ENCODE measurements at places on chromosomes 4 and X. TPM values are rescaled to one million over a fixed set of nuclear protein-coding genes. Genes with fewer than 3 reads are reported as not detected.

Gene PRICKLE3
- polyA plus RNA-seq = 4.8 TPM

Gene CXCL6
- 1.5 TPM for polyA plus RNA-seq

DNA sequence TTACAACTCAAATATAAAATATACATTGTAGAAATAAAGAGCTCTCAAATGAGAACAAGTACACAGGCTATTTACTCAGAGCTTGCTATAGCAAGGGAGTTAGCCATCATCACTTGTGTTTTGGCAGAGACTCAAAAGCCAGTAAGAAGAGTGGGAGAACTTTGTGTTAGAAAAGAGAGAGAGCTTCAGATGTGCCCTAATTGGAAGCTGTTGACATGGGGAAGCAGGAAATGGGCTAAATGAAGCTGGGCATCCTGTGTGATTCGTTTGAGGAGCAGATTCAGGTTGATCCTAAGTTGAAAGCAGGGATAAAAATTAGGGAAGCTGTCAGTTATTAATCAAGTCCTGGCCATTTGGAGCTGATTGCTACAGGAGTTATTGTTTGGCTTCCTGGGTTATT lies 207.4 kb upstream of the MAOA start:
- DNase-seq = no peak

- DNase-seq = no peak
Observed at GRCh38 chr4:183503497-183504063, 1.3 kb upstream of the ING2 start.

- no peak for DNase-seq
Observed at GRCh38 chr4:166655231-166655630, 579.1 kb downstream of the SPOCK3 start.

GRCh38 chr4:77776182-77777134 lies 42.7 kb downstream of the CNOT6L start:
- DNase-seq = no peak

Gene PRDM8
- polyA plus RNA-seq = 1.2 TPM

- DNase-seq = no peak
Observed at GRCh38 chr4:101200561-101200960, 146.8 kb downstream of the PPP3CA start.

- DNase-seq = no peak
Observed at GRCh38 chr4:142840516-142841123, 5.5 kb downstream of the INPP4B start.

DNA sequence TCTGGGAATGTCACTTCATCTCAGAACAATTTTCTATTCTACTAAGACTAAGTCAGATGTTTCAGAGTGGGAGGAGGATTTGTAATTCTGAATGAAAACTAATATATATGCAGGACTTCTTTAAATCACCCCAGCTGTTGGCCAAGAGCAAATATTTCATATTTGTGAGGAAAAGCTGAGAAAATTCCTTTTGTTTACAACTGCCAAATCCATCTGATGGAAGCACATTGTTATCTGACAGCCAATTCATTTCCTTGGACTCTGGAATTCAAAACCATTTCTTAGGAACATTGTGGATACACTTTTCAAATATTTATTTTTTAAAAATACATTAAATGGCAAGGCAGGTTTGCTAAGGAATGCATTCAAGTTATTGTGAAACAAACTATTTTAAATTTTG lies 8.0 kb downstream of the SLIT2 start:
- DNase-seq = no peak

Gene SOX3
- polyA plus RNA-seq = not detected

- DNase-seq = no peak
Observed at GRCh38 chrX:93419642-93420041, 253.7 kb downstream of the NAP1L3 start.

Gene SRPX
- 37.2 TPM for polyA plus RNA-seq

DNA sequence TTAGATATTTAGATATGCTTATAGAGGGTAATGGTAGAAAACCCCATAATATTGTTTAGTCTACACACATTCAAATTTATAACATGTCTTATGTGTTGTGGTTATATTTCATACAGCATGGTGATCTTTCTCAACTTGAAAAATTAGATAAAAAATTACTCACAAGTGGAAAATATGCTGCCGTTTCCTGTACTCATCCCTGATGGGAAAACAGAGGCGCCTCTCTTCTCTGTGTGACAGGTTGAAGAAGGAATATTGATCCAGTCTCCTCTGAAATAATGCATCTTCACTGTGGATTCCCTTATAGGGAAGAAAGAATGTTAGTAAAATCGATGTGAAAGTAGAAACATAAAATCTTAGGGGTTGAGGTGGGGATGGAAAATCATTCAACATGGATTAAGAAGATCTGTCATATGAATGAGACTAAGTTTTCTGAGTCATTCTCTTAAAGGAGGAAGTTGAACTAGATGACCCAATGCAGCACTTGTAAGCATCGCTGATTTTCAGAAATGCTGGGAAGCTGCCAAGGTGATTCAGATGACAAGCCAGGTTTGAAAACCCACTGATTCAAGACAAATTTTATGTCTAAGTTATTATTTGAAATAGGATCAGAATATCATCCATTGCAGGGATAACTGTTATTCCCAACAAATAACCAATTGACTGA lies 70.7 kb downstream of the ANKRD50 start:
- no peak for DNase-seq

DNA sequence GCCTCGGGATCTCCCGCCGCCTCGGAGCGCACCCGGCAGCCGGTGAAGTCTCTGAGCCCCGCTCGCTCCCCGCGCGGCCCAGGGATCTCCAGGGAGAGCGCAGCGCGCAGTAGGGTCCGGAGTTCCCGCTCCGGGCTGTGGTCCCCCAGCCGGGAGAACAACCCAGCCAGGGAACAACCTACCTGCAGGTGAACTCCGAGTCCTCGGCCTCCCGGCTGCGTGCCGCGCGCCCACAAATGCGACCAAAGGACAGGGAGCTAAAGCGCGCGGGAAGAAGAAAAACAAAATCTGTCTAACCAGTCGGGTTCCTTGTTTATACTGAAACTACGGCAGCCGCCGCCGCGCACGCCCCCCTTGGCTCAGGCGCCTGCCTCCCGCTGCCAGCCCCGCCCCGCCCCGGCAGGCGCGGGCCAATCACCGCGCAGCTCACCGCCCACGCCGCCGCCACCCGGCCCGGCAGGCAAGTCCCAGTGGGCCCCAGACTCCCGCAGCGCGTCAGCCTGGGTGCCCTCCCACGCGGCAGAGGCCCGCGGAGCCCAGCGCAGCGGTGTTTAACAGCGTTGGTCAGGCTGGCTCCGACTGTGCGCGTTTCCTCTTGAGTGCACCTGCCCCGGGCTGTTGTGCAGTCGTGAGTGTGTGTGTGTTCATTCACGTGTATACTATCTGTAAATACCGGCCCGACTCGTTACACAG lies at the start of gene RASGEF1B:
Gene RASGEF1B (minus strand): TSS at position 320 of the 693 bp plus-strand sequence. CDS start 12,399 bp downstream, outside the sequence.
- peak; percentile 93 for DNase-seq

Gene ATP11C
- 4.2 TPM for polyA plus RNA-seq

DNA sequence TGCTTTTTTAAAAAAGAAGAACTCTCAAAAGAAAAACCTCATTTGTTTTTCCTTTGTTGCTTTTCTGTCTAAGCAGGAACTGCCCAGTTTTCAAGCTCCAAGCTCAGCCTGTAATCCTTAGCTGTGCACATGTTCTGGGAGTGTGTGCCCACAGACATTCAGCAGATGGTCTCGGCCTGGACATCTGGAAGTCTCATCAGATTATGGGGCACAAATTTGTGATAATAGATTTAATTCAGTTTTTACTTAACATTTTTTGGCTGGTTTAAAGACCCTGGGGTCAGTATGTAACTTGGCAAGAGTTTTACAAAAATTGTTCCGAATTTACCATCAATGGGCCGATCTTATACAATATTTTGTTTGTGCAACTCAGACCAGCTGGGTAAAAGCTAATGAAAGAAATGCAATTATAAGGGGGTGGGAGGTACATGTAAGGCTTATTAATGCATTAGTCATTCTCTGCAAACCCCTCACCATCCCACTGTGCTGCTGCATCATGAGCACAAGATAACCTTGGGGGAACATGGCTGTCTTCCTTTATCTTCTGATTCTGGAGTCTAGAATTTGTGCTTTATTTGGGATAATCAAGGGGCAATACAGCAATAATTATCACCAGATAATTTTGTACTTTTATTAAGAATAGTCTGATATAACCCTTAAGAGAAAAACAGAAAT lies 86.9 kb upstream of the PHOX2B start:
- no peak for DNase-seq

Gene NLGN3
- 0.95 TPM for polyA plus RNA-seq

Gene PDZD4
- polyA plus RNA-seq = 0.46 TPM

DNA sequence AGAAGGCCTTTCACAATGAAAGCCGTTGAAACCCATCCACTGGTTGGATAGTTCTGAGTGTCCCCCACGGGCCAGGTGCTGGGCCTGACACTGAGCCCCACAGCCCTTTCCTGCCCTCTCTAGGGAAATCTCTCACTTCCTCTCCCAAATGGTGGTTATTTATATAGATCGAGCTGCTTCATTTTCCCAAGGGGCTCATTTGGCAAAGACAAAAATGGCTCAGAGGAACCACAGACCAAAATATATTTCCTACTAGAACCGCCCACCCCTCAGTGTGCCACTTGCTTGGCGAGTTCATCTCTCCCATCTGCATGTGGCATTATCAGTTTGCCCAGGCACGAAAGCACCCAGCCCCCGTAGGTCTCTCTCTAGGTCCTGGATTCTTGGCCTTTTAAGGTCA lies 53.3 kb upstream of the STIM2 start:
- DNase-seq = no peak

Gene PPP3CA
- polyA plus RNA-seq = 13.9 TPM

Gene RRH
- polyA plus RNA-seq = not detected

DNA sequence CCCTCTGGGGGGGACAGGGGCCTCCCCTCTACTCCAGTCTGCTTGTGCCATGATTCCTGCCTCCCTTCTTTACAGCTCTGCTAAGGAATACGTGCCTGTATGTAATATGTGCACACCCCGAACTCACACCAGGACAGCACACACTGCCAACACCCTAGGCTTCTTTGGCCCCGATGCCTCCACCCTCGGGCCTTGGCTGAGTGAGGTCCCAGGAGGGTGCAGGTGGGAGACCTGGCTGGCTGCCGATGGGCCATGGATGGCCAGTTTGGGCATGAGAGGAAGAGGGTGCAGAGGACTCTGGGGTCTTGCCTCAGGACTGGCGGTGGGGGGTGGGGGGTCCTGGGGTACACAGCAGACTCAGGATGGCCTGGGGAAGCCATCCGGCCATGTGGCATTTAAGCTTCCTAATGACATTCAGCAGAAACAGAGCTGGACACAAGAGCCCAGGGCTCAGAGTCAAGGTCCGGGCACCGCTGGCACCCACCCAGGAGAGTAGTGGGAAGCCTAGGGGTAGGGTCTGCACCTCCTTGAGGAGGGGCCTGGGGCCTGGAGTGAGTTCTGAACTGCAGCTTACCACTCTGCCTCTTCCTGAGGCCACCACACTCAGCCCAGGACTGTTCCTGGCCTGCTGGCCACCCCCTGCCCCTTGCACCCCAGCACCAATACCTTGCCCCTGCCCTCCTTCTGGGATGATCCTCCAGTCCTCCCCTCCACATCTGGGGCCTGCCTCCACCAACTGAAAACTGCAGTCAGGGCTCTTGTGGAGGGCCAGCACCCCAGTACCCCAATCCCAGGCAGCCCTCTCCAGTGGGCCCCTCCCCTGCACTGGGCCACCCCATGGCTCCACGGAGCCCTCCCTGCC lies 2.1 kb upstream of the PCGF3 start:
- DNase-seq = peak; percentile 60

GRCh38 chr4:82679531-82679930 lies 117.7 kb upstream of the TMEM150C start:
- no peak for DNase-seq

Gene ADAM29
- polyA plus RNA-seq = not detected

GRCh38 chr4:2368746-2369437 lies 49.6 kb downstream of the ZFYVE28 start:
- peak; percentile 36 for DNase-seq

GRCh38 chr4:92305878-92306520 lies 2.2 kb downstream of the GRID2 start:
- no peak for DNase-seq

Gene CCKAR
- not detected for polyA plus RNA-seq

GRCh38 chr4:153962311-153963039 lies 173.6 kb upstream of the SFRP2 start:
- no peak for DNase-seq

DNA sequence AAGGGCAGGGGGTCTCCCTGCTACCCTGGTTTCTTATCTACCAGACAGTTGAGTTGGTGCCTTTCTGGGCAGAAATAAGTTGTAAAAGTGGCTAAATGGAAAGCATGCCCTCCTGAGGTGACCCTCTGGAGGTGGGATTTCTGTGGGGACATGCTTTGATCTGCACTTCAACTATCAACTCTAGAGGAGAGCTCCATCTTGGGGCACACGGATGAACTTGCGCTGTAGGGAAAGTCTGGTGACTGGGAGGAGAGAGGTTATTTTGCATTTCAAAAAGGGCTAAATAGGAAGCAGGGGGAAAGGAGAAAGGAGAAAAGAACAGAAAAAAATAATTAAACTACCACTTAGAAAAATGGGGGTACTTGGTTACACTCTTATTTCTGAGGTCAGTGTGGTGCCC lies 12.7 kb upstream of the RHOXF2B start:
- DNase-seq = no peak

DNA sequence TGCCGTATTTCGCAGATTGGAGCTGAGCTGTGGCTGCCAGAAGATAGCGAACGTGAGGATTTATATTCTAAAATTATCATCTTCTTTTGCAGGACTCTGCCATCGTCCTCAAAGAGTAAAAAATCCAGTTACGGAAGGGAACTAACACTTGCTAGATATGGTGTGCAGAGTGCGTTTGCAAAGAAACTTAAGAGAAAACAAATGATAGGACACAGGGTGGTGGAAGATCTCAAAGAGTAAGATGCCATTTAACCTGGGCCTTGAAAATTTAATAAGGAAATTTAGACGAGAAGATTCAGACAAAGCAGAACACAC lies 566 bp downstream of the LARP7 start:
- DNase-seq = no peak

Gene TCEAL7
- 1.8 TPM for polyA plus RNA-seq

Gene NKX3-2
- 0.60 TPM for polyA plus RNA-seq

DNA sequence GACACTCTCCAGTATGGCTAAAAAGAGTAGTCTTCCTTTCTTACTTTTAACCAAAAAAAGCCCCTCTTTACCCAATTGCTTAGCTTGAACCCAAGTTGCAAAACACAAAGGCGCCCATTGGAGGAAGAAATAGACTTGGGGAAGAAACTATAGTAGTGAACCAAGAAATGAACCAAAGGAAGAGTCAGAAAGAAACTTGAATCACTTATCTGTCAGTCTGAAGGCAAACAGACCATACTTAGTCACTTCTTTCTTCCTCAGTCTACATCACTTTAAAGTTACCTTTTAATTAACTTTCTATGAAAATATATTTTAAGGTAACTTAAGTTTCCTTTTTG lies 161.4 kb upstream of the GIMD1 start:
- DNase-seq = no peak

DNA sequence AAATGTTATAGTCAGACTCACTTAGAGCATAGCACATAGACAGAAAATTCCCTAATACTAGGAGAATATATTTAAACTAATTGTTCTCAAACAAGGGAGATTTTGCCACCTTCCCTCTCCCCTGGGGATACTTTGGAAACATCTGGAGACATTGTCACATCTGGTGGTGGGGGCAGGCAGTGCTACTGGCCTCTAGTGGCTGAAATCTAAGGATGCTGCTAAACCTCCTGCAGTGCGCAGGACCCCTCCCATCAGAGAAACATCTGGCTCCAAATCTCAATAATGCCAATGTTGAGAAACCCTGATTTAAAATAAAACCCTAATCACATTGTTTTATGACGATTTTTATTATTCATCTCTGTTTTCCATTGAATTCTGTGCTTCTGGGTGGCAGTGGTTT lies 244.9 kb downstream of the FRMPD4 start:
- no peak for DNase-seq

Data from sigmoid colon (tissue), 7 donors.